ENCODE measurements at places on chromosomes 4 and X.
A peak's percentile ranks its signal among the peaks of the same experiment; 100 is the strongest.

GRCh38 chr4:13912436-13912925 lies 285.0 kb upstream of the BOD1L1 start:
- DNase-seq: no peak

GRCh38 chr4:122863639-122864038 lies 37.0 kb downstream of the FGF2 start:
- DNase-seq: no peak

DNA sequence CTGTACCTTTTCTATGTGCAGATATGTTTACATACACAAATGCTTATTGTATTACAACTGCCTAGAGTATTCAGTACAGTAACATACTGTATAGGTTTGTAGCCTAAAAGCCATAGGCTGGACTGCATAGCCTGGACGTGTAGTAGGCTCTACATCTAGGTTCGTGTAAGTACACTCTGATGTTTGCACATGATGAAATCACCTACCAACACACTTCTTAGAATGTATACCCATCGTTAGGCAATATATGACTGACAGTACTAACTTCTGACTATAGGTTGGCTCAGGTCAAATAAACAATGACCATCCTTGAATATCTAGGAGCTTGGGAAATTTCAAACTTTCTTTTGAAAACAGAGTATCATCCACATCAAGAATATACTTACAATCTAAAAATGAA lies 139.0 kb downstream of the CORIN start:
- no peak for DNase-seq

DNA sequence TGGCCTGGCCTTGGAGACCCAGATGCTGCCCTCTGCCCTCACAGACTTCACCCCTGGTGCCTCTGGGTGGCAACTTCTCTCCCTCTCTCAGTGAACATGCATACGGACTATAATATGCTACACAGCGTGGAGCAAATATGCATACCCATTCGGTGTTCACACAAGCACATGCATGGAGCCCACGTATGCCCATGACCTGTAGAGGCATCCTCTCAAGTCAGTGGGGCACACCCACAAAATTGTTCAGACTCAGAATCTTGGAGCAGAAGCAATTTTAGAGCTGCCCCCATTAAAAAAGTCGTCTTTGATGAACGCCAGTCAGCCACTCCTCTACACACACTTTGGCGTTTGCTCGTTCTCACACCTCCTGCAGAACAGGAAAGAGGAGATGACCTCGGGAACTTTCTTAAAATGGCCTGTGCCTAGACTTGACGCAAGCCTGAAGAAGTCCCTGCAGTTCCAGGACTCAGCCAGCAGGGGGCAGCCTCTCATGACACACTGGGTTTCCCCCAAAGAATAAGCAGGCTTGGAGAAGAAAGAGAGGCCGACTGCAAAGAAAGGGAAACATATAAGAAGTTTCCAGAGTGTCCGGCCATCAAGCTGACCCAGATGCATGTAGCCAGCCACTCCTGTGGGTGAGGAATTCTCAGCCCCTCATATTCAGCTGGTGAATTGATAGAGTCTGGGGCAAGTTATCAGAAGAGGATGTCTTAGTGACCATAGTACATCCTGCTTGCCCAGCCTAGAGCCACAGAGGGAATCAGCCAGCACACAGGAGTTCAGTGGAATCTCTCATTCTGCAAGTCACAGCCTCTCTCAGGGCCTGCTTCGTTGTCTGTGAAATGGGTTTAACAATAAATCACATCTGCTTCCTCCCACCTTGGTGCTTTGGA lies 17.3 kb downstream of the APLN start:
- no peak for DNase-seq

- DNase-seq: no peak
These were observed 56.1 kb upstream of the PPP4R3C start for GRCh38 chrX:27519226-27519625.

DNA sequence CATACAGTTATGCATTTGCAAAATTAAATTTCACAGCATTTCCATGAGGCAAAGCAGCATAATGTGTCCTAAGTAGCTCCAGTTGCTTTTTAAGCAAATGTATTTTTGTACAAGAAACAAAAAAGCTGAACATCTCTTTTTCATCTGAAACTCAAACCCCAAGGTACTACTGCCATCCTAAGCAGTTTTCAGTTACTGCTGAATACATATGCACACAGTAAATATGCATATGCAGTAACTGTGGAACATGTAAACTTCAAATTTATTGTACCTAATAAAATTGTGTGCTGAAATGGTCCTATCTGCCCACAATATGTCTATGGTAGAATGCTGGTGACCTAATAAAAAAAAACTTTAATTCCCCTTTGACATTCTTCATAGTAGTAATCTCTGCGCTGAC lies 458.6 kb upstream of the INTU start:
- DNase-seq: no peak

DNA sequence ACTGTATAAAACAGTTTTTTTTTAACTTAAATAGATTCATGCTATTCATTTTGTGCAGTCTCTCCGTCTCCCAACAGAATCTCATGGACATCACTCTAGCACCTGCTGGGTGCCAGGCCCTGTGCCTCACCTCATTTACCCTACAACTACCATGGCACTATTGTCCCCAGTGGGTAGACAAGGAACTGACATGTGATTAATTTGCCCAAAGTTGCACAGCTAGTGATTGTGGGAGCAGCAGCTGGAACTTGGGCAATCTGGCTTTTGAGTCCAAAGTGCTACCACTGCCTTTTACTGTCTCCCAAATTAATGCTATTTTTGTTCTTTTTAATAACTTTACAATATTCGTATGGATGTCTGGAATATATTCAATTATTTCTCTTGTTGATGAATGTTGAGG lies 11.2 kb upstream of the PGRMC2 start:
- DNase-seq: no peak

DNA sequence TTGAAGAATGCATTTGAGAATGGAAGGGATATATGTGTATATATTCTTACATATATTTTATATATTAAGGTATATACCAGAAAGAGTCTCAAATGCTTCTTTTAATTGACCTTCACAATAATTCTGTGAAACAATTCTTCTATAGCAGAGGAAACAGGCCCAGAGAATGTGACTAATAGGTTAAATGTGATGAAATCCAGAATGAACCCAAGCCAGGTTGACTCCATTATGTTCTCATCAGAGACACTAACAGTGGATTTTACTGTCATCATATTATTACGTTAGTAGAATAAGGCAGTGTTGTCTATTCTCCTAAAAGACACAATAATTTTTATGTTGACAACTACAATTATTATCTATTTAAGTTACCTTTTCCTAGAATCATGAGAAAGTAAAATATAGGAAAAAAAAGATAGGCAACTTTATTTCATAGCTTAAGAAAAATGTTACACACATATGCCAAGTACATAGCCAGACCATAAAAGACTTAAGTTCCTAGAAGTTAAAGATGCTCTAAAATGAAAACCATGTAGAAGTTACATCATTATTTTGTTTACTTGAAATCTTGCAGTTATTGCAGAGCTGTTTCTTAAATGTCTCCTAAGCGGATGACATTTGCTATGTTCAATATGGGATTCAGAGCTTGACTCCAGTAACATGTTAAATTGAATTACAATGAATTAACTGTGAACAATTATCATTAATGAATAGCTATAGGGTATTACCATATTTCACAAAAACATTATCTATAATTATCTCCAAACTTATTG lies 56.2 kb upstream of the ANKRD50 start:
- no peak for DNase-seq

- no peak for DNase-seq
These were observed 12.6 kb downstream of the ELF4 start for GRCh38 chrX:130097507-130098209.

GRCh38 chr4:139776235-139776634 lies 110.6 kb downstream of the MGST2 start:
- no peak for DNase-seq

DNA sequence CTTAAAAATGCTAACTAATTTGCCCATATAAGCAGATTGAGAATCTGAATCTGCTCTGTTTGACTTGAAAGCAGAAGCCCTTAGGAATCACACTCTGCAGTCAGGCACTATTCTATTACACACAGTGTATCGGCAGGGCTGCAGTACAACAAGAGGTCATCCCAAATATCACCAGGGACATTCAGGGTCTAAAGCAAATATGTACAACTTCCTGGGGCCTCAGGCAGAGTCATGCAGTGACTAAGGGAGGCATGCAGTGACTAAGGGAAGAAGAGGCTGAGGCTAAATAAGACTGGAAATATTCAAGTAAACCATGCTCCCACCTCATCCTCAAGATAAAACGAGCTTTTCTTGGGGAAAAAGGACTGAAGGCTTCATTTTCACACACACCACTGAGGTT lies 20.9 kb downstream of the MAPK10 start:
- no peak for DNase-seq

DNA sequence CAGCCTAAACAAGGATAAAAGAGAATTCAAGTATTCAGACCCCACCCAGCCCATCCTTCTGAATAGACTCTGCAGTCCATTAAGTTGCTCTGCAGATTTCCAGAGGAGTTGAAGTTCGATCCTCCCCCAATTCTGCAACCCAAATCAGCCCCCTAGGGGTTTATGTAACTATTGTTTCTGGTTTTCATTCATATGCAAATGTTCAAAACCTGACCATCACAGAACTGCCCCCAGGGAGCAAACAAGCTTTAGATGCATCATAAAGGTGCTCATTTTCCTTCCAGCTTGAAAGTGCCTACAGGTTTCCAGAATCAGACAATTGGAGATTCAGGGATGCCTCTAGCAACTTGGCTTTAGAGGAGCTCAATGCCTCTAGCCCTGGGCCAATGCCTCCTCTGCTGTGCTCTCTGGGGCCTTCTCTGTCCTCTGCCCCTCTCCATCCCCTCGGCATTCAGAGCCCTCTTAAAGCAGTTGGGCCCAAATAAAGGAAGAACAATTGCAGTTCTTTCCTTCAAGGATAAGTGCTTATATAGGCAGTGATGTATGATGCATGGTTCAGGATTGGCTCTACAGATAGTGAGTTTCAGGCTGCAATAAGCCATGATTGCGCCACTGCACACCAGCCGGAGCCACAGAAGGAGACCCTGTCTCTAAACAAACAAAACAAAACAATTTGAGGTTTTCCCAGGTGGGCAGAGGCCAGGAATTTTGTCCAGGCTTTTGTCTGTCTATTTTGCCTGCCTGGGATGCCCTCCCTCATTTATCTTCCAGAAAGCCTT lies 23.5 kb upstream of the SPINK2 start:
- no peak for DNase-seq

DNA sequence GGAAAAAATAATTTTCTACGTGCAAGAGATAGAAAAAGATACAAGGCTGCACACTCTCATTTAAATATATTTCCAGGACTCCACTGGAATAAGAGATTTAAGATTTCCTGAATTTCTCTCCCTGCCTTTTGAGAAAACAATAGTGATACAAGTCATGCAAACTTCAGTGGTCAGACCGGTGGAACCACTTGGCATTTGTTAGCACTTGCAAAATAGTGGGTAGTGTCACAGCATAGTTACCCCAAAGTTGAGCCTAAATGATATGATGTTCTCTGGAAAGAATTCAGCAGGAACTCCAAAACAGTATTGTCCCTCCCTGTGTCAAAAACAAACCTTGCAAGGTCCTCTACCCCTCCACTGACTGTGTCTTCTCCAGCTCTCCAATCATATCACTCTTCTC lies 102.3 kb downstream of the ANKRD50 start:
- no peak for DNase-seq

DNA sequence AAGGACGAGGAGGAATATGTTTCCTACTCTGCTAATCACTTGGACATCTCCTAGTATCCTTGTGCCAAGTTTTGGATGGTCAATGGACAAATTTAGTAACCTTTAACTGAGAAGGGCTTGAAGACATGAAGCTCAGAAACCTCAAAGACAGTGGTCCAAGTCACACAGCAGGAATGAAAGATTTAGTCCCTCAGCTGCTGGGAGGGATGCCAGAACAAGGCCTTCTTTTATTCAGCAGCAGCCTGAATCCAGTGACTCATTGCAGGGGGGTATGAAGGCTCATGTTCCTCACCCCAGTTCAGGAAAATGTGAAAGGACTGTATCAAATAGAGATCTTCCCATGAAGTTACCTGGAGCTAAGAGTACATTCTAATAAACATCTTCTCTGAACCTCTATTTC lies 214.9 kb upstream of the UGT8 start:
- DNase-seq: no peak

DNA sequence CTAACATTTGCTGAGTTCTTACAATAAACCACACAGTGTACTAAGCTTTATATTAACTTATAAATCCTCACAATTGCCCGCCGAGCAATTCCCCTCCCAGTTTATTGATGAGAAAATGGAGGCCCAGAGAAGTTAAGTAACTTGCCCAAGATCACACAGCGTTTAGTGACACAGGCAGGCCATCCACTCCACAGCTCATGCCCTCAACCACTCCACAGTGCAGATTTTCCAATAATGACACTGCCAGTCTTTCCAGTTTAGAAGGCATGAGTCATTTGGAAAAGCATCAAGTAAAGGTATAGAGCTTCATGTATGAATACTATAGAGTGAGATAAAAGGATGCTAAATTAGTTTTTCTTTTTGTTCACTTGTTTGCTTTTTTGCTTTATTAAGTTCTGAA lies 208.5 kb downstream of the CAMK2D start:
- DNase-seq: no peak

DNA sequence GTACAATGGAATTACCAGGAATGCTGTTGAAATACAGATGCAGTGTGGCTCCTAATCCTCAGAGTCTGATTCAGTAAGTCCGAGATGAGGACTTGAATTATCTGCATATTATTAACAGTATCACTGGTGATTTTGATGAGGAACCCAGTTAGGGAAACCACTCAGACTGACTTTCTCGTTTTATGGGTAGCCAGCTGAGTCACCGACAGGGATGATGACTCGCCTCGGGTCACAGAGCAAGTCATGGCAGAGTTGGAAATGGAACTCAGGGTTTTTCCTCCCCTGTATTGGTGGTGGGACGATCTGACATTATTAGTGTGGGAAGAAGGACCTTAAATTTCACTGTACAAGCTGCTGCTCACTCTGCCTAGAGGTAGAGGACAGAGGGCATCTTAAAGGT lies 51.3 kb downstream of the RTL9 start:
- DNase-seq: no peak

GRCh38 chr4:168361365-168362024 lies 42.9 kb upstream of the DDX60 start:
- DNase-seq: no peak

DNA sequence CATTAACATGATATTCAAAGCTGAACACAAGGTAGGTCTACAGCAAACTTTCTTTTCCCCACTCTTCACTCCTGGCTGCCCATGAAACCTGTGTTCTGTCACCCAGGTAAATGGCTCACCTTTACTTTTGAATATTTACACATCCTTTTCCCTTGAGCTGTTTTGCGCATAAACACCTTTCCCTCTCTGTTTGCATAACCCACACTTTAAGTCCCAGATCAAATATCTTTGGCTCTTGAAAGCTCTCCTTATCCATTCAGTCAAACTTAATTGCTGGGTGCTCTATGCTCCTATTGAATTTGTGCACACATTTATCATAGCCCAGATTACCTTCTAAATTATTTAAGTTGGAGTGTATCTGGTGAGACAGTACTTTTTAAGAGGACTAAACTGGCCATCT lies 51.7 kb upstream of the ATP8A1 start:
- peak; percentile 34 for DNase-seq

DNA sequence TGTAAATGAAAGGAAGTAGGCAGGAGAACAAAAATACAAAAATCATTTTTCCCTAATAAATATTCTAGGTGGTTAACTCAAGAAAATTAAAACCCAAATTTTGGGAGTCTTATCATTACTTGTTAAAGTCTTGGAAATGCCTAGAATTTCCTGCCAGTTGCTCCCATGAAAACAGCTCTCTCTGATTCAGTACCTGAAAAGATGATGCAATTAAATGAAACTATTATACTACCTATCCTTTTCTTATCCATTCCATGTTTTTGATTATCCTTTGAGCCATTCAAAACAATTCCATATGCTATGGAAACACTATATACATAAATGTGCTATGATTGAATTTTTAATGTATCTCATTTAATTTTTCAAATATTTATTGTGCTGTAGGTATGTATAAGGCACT lies 50.5 kb upstream of the AMELX start:
- no peak for DNase-seq

Measured in NCI-H1417 treated with DMSO at 0.1 percent for 48 hours (cell line).